ENCODE measurements at places on chromosomes 13 and 19. TPM values are rescaled to one million over a fixed set of nuclear protein-coding genes. Genes with fewer than 3 reads are reported as not detected.

FGF21 gene
- not detected for total RNA-seq

CLASRP gene
- total RNA-seq: 22.2 TPM

PNMA8A gene
- 46.3 TPM for total RNA-seq

PLA2G4C gene
- 9.1 TPM for total RNA-seq

GRIK5 gene
- total RNA-seq: 36.9 TPM

CEACAM16 gene
- total RNA-seq: not detected

GPR108 gene
- total RNA-seq: 14.1 TPM

A1BG gene
- total RNA-seq: 4.1 TPM

LRRC4B gene
- total RNA-seq: 79.8 TPM

MEIOSIN gene
- total RNA-seq: not detected

ZNF541 gene
- total RNA-seq: under 0.01 TPM

SIGLECL1 gene
- not detected for total RNA-seq

ZIK1 gene
- total RNA-seq: 30.4 TPM

KLK12 gene
- total RNA-seq: not detected

ADGRE2 gene
- 0.31 TPM for total RNA-seq

TEX26 gene
- not detected for total RNA-seq

EIF3K gene
- 152 TPM for total RNA-seq

LGALS14 gene
- not detected for total RNA-seq

TMEM38A gene
- total RNA-seq: 13.5 TPM

FLT3LG gene
- not detected for total RNA-seq

CEACAM4 gene
- total RNA-seq: not detected

LILRB3 gene
- total RNA-seq: not detected

TEX101 gene
- not detected for total RNA-seq

OR10H1 gene
- not detected for total RNA-seq

FXYD3 gene
- not detected for total RNA-seq

FKRP gene
- 18.8 TPM for total RNA-seq

ZNF304 gene
- 22.8 TPM for total RNA-seq

ZNF433 gene
- total RNA-seq: 26.3 TPM

VRK3 gene
- 36.3 TPM for total RNA-seq

KIR3DL1 gene
- total RNA-seq: not detected

USHBP1 gene
- total RNA-seq: 1.3 TPM

ANGPTL8 gene
- not detected for total RNA-seq

SSC5D gene
- 0.63 TPM for total RNA-seq

Data from parietal lobe (tissue), 2 donors.